ENCODE measurements at places on chromosomes 1 and 21.

DNA sequence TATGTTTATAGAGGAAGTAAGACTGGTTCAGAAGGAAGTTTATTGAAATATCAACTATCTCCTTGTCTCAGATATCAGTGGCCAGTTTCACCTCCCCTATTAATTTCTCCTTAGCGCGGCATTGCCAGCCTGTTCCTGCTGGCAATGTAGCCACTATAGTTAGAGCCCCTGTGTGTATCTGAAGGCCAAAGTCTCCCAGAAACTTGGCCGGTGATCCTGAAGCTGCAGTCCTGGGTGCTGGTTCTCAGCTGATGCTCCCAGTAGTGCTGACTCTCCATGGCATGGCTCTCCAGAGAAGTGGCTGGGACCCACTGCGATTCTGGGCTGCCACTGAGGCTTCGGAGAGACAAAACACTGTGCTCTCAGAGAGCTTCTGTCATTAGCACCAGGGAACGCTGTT lies 59.9 kb downstream of the TNN start:
- DNase-seq = no peak

- DNase-seq = no peak
Measured at GRCh38 chr1:192059407-192059806, 98.9 kb upstream of the RGS18 start.

DNA sequence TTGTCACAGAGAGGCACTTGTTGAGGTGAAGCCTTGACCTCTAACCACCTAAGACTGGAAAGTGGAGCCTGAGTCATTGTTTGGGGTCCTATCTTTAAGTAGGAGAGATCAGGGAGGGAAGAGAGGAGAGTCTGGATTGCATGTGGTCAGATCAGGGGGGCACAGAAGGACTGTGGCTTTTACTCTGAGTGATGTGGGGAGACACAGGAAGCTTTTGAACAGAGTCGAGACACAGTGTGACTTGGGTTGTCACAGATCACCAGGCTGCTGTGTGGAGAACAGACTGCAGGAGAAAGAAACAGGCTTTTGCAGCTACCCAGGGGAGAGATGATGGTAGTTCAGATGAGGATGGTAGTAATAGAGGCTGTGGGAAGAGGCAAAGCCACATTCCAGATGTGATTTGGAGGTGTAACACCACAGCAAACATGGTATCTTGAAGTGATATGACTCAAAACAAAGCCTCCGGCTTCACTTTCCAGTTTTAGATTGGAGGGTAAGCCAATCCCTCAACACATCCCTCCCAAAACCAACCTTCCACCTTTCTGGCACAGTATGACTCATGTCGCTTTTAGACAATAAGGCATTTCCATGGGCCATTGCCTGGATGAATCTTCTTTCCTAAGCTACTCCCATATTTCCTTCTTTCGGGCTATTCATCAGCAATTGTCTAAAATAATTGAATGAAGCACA lies 125.8 kb upstream of the SLC44A3 start:
- DNase-seq = no peak

GRCh38 chr1:228964178-228965089 lies 229.2 kb downstream of the RHOU start:
- peak; percentile 79 for DNase-seq

GRCh38 chr1:151524736-151525135 lies 13.5 kb downstream of the CGN start:
- DNase-seq = no peak

GRCh38 chr1:238254935-238255334 lies 364.2 kb upstream of the ZP4 start:
- no peak for DNase-seq

DNA sequence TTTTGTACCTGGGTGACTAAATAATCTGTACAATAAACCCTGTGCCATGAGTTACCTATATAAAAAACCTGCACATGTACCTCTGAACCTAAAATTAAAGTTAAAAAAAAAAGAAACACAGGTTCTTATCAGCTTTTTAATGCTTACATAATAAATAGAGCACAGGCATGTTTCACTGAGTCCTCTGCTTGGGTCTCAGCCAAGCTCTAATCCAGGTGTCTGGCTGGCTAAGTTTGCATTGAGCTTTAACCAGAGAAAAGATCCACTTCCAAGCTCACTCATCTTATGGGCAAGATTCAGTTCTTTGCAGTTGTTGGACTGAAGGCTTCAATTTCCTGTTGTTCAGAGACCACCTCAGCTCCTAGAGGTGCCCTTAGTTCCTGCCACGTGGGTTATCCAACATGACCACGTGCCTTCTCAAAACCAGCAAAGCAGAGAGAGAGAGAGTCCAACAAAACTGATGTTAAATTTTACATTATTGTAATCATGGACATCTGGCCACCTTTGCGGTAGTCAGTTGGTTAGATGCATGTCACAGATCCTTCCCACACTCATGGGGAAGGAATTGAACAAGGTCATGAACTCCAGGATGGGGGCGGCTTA lies 68.2 kb upstream of the TMPRSS2 start:
- DNase-seq = no peak

- DNase-seq = no peak
Measured at GRCh38 chr1:5349526-5349925, 642.7 kb downstream of the NPHP4 start.

DNA sequence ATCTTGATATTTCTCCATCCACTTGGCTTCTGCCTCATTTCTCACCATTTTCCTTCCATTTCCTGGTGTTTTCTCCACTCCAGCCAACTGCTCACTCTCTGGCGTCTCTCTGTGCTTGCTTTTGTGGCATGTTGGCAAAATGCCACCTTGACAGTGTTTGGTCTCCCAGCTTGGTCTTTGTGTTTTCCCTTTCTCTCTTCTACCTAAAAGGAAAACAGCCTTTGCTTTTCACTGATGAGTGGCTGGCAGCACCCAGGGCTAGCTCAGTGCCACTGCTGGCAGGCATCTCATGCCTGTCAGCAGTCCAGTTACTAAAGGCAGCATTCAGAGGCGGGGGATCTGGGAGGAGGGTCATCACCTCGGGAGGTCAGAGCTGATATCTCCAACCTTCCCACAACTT lies 55.3 kb upstream of the DSCAM start:
- DNase-seq = no peak

DNA sequence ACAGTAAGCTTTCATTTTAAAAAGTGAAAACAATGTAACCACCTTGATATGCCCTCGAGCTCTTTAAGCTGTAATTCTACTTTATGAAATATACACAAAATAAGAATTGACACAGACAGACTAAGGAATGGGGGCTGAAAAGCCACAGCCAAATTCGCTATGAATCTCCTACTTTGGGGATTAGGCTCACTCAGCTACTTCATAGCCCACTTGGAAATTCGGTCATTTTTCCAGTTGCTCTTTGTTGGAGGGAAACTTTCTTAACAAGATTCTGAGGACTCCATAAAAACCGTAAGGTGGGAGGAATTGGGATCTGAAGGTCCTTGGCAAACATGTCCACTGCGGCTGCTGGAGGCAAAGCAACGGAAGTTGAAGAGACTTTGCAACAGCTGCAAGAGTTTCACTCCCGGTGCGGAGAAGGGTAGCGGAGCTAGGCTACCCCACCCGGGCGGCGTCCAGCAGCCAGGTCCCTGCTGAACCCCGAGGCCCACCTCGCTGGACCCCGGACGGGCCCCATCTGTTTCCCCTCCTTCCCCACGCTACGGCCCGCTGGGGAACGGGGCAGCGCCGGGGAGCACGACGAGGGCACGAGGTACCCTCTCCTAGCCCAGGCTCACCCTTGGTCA lies 634 bp downstream of the MYCBP start:
- DNase-seq = peak; percentile 28

- DNase-seq = peak; percentile 97
Measured at GRCh38 chr1:21638531-21639341, 30.4 kb downstream of the RAP1GAP start.

- peak; percentile 99 for DNase-seq
Measured at GRCh38 chr1:223707256-223708000, 4.9 kb upstream of the CAPN2 start.

DNA sequence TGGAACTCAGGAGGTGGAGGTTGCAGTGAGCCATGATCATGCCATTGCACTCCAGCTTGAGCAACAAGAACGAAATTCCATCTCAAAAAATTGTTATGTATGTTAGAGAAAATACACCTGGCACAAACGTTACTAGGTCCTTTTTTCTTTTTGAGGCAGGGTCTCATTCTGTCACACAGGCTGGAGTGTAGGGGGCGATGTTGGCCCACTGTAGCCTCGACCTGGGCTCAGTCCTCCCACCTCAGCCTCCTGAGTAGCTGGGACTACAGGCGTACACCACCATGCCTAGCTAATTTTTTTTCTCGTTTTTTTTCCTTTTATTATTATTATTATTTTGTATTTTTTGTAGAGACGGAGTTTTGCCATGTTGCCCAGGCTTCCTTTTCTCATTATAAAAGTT lies 4.4 kb downstream of the HAX1 start:
- DNase-seq = no peak

- no peak for DNase-seq
Measured at GRCh38 chr1:226420328-226420727, 12.4 kb upstream of the PARP1 start.

DNA sequence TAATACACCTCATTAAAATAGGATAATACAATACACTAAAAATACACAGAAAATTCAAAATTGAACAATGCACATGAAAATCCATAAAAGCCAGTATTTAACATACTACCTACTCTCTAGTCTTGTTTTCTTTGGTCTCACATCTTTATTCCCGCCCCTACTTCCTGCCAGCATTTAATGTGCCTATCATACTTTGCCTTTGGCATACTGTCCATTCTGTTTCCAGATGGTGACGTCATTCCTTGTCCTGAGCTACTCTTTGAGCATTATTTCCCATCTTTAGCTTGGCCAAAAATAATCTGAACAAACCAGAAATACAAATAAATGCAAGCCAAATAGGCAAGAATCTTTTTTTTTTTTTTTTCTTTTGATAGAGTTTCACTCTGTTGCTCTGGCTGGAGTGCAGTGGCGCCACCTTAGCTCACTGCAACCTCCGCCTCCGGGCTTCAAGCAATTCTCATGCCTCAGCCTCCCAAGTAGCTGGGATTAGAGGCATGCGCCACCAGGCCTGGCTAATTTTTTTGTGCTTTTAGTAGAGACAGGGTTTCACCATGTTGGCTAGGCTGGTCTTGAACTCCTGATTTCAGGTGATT lies 4.4 kb downstream of the HFM1 start:
- DNase-seq = no peak

DNA sequence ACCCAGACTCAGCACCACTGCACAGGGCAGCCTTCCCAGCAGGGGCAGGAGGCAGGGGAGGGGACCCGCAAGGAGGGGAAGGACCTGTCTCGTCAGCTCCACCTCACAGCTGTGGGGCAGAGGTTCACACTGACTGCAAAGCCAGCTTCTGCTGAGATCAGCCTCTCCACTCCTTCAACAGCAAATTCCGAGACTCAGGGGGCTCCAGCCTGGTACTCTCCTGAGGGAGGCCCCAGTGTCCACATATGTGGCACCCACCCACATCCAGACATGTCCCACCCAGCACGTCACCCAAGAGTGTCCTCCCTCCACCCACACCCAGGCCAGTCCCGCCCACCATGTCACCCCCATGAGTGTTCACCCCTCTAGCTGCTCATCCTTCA lies 329.5 kb downstream of the NPHP4 start:
- no peak for DNase-seq

DNA sequence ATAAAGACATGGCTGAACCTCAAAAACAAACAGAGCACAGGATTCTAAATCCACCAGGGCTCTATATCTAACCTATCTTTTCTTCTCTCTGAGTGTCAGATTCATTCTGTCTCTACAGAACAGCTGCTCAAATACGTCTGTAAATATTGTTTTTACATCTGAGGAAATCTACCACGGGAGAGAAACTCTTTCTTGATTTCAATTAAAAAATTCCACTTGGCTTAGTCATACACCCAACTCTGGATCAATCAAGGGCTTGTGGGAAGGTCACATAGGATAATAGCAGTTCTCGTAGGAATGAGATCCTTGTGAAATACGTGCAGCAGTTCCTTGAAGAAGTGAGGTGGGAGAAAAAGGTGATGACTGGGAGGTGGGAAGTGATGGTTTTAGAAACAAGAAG lies 1355.7 kb upstream of the ADGRL2 start:
- DNase-seq = no peak

- no peak for DNase-seq
Measured at GRCh38 chr21:46023555-46023954, 42.0 kb downstream of the COL6A1 start.

GRCh38 chr1:119475866-119476439 lies 31.1 kb upstream of the HSD3B1 start:
- DNase-seq = peak; percentile 65

DNA sequence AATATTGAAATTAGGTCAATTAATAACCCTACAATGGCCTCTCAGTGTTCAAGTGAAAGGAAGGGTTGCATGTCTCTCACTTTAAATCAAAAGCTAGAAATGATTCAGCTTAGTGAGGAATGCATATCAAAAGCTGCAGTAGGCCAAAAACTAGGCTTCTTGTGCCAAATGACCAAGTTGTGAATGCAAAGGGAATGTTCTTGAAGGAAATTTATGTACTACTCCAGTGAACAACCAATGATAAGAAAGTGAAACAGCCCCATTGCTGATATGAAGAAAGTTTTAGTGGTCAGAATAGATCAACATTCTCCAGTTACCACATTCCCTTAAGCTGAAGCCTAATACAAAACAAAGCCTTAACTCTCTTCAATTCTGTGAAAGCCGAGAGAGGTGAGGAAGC lies 10.0 kb downstream of the MAEL start:
- peak; percentile 70 for DNase-seq

- no peak for DNase-seq
Measured at GRCh38 chr1:149965440-149965839, 28.8 kb upstream of the MTMR11 start.

Measured in kidney tubule cell (primary cell).